CD4-positive, alpha-beta T cell treated with Interleukin-2 at 100 ng/mL for 4 hours (primary cell): ENCODE measurements at places on chromosomes 7 and 10.

GRCh38 chr7:5296611-5297226 is 14.0 kb downstream of the SLC29A4 start:
- peak; percentile 67 for DNase-seq

DNA sequence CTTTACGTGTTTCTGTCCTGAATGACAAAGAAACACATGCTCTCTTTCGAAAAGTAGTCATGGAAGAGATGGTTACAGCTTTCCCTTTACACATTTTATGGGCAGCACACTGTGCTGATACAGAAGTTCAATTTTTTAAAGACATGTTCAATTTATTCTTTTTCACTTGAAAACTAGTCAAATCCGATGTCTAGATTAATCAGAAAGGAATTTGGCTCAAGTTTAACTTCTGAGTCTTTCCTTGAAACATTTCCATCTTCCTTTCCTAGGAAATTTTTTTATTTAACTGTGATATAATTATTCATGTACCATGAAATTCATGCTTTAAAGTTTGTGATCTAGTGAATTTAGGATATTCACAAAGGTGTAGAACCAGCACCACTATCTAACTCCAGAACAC is 360.1 kb downstream of the TNS3 start:
- no peak for DNase-seq

DNA sequence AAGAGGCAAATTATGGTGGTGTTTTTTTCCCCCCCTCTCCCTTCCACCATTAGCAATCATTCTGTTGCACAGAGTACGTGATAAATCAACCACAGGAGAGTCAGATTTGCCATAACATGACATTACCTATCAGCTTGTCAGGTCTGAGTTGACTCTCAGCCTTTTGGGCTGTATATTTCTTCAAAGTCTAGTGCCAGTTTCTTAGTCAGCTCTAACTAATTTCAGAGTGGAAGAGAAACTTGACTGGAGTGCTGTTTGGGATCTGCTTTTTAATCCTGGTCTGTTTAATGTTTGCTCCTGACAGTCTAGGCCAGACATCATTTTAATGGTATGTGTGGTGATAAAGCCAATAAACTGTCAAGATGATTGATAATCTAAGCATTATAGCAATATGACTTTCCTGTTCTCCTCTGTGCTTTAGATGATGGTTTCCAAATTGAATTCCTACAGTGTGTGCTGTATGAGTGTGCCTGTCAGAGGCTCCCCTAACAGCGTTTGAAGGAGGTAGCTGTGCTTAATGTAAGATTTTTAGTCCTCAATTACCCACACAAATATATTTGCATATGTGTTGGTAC is 76.9 kb downstream of the LRMDA start:
- DNase-seq: no peak

DNA sequence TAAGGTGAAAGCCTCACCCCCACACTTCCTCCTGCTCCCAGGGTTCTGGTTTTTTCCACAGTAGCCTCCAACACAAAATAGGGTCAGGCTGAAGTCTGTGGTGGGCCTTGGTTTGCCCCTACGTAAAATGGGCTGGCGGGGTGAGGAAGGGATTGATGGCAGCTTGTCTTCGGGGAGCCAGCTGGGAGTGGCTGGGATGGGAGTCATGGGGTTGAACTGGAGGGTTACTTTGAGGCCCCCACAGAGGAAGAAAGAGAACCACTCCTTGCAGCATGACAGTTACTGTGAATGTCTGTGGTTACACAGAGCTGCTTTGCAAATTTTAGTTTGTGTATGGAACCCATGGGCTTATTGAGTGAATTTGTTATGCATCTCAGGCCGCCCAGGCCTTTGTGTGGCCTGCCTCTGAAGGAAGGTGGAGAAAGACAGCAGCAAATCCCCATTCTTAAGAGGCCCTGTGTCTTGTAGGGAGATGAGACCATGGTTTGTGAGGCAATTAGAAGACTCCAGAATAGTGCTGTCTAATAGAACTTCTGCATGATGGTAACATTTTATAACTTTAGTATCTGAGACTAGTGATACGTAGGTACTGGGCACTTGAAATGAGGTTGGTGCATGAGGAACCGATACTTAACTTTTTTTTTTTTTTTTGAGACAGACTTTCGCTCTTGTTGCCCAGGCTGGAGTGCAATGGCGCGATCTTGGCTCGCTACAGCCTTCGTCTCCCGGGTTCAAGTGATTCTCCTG is 8.1 kb downstream of the TRIM8 start:
- no peak for DNase-seq

GRCh38 chr7:43758822-43759683 is 573 bp downstream of the BLVRA start:
- DNase-seq: peak; percentile 43

GRCh38 chr7:83439026-83439425 is 209.9 kb downstream of the SEMA3E start:
- no peak for DNase-seq

DNA sequence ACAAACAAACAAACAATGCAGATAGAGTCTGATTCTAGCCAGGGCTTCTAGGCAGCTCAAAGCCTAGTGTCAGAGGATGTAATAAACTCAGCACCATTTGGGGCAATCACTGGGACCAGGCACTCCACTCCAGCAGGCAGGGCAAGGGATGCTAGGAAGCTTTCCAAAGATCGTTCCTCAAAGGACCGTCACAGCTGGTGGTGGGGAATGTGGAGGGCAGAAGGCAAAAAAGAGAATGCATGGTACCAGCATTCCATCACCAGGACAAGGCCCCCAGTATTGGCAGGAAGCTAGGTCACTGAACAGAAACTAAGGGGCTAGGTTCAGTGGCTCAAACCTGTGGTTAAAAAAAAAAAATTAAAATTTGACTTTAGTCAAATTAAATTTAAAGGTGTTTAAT is 94.2 kb downstream of the CUL2 start:
- DNase-seq: no peak

GRCh38 chr7:50661345-50662040 is 96.3 kb upstream of the DDC start:
- peak; percentile 25 for DNase-seq

DNA sequence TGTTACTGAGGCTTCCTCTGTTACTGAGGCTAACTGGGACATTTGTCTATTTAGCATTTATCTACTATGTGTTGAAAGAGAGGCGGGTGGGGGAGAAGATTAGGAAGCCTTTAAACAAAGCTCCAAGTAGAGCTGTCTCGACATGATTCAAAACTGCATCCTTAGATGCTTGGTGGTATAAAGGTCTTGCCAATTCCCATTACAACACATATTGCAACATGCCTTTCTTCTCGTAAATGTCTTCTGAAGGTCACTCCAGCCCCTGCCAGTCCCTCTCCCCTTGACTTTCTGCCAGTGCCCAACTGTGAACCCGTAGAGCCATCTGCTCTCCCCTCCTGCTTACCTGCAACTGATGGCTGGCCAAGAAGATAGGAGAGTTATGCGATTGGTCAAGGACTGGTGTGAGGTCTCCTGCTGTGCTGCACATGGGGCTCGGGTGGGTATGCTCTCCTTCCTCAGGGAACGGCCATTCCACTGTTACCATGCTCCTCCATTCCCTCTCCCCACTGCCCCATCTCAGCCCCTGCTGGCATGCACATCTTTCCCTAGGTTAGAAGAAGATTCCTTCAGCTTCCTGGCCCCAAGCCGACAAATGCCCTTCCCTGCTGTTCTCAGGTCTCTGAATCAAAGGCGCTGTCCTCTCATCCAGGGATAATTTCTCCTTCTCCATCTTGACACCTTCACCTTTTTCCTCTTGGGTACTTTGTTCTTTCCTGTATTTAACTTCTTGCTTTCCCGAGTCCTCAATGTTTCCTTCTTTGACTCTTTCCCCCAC is 43.6 kb upstream of the ZNF32 start:
- DNase-seq: no peak

- no peak for DNase-seq
Observed at GRCh38 chr7:98232799-98233198, 19.2 kb downstream of the TECPR1 start.

GRCh38 chr10:113221756-113222168 is 271.7 kb downstream of the TCF7L2 start:
- DNase-seq: no peak

- no peak for DNase-seq
Observed at GRCh38 chr7:25238066-25238725, 9.9 kb upstream of the NPVF start.

DNA sequence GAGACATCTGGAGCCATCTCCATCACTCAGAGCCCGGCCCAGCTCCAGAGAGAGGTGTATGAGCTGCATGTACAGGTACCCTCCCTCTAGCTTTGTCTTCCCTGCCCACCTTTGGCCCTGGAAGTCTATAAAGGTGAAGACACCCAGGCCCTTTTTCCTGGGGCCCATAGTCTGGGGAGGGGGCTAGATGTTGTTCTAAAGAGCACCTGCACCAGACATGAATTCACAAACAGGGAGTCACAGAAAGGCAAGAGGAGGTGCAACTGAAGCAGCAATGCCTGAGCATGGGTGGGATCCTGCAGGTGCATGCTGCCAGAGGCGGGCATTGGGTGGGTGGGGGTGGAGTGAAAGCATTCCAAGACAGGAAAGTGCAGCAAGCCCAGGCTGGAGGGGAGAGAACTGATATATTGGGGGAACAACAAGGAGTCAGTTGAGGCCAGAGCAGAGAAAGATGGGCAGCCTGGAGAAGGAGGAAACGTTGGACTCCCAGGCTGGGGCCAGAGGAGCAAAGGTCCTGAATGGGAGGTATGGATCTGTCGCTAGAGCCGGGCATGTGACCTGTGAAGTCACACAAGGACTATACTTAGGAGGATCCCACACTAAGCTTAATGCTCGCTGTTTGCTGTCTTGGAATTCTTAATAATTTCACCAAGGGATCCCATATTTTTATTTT is 11.7 kb downstream of the CDHR1 start:
- no peak for DNase-seq

GRCh38 chr7:108525327-108525984 is 479 bp downstream of the PNPLA8 start:
- DNase-seq: peak; percentile 4

- DNase-seq: peak; percentile 75
Observed at GRCh38 chr7:143305423-143306070, 10.4 kb upstream of the CLCN1 start.

DNA sequence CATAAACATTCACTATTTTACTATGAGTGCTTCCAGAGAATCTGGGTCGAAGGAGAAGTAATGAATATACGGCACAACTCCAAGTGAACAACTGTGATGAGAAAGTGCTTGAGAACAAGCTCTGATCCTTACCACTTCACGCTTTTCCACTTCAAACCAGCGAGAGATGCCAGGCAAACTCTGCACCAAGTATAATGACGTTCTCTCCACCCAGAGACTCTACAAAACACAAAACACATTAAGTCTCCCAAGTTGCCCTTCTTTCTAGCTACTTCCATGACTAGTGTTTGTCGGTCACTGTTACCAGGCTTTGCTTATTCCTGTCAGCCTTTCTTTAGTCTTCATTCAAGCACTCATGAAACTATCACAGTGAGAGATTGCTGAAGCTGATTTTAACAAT is 193.1 kb upstream of the IMMP2L start:
- no peak for DNase-seq

DNA sequence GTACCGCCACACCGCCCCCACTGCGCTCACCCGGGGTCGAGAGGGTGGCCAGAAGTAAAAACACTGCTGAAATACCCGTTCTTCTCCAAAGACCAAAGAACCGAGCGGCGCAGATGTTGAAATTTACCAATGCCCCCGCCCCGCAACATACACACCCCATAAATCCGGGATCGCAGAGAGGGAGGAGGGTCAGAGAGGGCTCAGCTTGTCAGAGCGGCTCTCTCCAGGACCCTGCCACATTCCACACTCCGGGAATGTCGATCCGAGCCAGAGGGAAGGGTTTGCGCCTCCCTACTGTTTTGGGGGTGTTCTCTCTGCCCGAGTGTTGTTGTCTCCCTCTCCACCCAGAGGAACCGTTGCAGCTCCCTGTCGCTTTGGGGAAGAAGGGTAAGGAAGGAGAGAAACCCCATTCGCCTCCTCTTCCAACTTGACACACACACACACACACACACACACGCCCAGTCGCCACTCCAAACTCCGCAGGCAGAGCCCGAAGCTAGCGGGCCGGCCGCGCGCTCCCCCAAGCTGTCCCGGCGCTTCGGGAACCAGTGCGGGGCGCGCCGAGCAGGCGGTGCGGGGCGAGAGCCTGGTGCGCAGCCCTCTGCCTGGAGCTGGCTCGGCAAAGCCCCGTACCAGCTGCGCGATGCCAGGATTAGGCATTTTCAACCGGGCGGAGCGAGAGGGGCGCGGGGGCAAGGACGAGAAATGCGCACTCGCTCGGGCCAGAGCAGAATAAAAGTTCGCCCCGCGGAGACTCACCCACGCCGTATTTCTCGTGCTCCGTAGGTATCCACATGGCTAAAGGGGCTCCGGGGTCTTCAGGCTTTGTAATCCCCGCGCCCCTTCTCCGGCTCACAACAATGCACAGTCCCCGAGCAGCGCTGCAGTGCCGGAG is 609 bp downstream of the DOCK4 start:
- peak; percentile 23 for DNase-seq

DNA sequence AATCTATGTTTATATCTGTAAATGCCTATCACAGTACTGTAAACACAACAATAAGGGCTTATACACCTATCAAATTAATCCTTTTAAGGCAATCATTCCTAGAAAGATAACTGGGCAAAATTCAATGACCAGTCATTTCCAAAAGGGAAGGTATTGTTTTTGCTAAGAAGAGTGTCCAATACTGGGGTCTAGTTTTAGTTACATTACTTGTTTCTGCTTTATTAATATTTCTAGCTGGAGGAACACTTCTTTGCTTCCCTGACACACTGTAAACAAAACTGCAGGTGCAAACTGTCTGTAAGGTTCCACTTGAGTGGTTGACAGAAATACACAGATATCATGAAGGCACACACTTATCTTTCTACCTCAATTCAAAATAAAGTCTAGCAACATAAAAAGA is 84.2 kb upstream of the FAM133B start:
- DNase-seq: no peak

DNA sequence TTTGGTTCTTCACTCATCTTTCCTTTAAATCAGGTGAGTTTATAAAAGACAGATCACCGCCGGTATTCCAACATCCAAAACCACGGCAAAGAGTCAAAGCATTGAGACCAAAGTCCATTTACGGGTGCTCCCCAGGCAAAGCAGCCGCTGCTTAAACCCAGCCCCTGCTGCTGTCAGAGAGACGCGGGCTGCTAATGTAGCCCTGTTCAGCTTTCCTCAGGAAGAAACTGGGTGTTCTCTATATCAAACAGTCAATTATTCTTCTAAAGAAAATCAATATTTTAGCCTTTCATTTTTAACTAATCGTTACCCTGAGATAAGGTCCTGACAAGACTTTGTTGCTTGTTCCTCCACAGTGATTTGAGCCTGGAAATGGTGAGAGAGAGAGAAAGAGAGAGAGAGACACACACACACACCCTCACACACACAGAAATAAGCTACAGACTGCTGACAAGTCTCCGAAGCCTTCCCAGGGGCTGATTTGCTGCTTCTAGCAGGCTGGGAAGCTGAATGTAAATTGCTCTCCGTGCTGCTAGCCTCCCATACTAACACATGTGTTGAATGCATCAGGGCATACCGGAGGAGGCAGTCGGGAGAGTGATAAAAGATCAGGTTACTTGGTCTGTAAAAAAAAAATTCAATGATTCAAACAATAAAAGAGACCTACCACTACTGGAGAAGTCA is 183.0 kb upstream of the ANK3 start:
- no peak for DNase-seq
